ENCODE measurements at places on chromosomes 5 and 9.

DNA sequence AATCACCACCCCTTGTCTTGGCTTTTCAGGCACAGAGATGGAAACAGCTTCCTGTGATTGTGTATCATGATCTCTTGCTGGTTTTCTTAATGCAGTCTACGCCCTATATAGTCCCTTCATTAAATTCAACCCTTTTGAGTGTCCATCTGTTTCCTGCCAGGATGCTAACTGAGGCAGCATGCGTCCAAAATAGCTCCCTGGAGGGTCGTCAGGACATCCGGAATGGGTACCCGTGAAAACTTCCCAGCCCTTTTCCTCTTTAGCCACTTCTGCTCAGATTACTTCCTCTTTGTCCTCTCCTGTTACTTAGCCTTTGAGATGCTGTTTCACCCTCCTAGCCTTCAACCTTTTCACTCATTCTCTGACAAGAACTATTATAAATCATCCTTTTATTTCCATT, 79.8 kb upstream of the KLF9 start:
- no peak for DNase-seq

DNA sequence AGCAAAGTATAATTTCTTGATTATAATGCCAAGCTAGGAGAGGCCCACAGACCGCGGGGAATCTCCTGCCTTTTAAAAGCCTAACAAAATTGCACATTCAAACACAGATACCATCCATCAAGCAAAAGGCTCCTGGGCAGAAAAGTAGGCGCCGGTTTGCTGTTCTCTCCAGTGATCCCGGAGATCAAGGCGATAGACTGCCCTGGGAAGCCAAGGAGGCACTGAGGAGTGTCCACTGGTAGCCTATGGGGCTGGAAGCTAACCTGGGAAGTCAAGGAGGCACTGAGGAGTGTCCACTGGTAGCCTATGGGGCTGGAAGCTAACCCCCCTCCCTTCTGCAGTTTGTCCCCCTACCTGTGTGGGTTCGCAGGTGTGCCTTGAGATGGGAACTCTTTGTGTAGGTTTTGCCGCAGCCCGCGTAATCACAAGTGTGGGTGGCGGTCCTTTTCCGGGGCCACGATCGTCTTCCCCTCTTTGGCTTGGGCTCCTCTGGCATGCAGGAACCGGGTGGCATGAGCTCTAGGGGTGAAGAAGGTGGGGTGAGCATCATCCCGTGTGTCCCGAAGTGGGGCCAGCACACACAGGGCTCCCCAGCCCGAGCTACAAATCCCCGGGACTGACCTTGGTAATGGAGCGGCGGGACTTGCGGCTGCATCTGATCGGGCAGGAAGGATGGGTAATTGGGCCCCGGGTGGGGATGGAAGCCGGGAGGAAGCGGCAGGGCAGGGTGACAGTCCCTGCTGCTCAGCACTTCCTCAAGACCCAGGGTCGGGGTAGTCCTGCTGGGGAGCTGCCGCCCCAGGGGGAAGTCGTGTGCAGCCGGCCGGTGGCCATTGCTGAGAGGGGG, 2.7 kb downstream of the KLF4 start:
- no peak for DNase-seq

GRCh38 chr5:1520791-1521453, 2.8 kb downstream of the LPCAT1 start:
- DNase-seq = no peak

DNA sequence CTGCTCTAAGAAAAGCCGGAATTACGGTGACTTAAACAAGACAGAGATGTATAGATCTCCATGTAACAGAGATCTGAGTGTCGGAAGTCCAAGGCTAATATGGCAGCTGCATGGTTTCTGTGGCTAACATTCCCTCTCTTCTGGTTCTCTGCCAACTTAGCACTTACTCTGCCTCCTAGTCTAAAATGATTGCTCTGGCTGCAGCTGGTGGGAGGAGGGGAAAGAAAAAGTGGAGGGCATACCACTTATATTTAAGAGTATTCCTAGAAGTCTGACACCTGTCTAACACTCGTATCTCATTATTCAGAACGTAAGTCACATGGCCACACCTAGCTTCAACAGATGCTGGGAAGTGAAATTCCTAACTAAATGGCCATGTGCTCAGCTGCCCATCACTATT, 551.5 kb upstream of the TLE4 start:
- DNase-seq = no peak

GRCh38 chr9:89868100-89868499, 263.3 kb downstream of the GADD45G start:
- no peak for DNase-seq

DNA sequence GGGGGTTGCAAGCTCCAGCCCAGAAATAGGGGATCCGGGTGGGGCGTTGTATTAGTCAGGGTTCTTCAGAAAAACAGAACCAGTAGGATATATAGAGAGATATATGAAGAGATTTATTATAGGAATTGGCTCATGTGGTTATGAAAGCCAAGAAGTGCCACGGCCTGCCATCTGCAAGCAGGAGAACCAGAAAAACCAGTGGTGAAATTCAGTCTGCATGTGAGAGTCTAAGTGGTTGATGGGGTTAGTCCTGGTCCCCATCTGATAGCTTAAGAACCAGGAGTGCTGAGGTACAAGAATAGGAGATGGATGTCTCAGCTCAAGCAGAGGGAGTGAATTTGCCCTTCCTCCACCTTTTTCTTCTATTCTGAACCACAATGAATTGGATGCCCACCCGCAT, 123.4 kb upstream of the APC start:
- no peak for DNase-seq

DNA sequence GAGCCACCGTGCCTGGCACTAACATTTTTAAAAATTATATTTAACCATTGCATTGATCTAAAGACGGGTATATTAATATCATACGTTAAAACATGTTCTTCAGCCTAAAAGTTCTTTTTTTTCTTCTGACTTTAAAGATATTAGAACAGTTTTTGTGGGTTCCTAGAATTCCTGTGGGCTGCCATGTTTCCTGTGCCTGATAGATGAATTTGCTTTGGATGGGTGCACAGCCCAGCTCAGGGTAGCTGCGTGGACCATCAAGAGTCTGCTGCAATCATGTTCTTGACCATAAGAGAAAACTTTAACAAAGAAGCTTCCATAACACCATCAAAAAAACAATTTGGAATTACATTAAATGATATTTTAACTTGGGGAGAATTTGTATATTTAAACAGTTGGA, 2.4 kb upstream of the LAMC3 start:
- DNase-seq = no peak

DNA sequence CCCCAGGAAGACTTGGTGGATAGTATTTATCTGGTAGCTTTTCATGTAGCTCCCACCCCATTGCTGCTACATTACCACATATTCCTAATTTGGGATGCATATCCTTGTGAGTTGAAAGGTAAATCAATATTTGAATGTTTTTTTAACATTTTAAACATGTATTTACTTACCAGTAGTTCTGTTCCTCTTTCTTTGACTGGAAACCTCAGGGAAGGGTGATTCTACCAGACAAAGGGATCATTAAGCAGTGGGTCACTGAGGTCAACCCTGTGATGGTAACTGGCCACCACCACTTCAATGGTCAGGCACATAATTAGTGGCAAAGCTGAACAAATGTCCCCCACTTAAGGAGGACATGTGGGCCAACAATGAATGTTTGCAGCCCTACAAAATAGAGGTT, 27.2 kb upstream of the KLF9 start:
- DNase-seq = no peak

DNA sequence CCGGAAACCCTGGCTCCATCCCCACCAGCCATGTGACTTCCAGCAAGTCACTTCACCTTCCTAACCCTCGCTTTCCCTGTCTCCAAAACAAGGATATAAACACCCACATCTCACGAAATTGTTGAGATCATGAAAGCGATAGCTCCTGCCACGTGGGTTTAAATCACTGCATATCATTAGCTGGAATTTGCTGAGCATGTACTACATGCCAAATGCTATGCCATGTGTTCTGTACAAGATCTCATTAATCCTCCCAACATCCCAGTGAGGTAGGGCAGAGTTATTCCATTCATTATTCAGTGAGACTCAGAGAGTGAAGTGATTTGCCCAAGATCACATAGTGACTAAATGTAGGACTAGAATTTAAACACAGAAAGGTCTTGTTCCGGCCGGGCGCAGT, 29.2 kb upstream of the HRH2 start:
- no peak for DNase-seq

DNA sequence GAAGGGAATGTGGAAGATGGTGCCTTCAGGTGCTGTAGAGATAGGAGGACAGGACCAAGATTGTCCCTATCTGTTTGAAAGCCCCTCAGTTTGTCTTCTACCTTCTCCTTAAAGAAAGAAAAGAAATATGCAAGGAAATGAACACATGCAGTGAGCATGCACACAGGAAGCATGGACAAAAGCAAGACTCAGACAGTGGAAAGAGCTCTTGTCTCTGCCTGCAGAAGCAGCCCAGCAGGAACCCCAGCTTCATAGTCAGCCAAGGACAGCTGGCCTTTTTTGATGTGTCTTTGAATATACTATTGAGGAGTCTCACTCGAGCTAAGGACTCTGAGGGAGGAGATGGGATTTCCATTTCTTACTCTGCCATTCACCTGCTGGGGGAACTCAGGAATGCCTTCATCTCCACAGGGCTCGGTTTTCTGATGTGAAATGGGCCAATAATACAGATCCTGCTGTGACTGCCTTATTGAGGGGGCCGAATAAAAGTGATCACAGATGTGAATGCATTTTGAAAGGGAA, 132.5 kb upstream of the ADRA1B start:
- DNase-seq = no peak

GRCh38 chr9:2743937-2744529, 26.7 kb downstream of the KCNV2 start:
- no peak for DNase-seq

DNA sequence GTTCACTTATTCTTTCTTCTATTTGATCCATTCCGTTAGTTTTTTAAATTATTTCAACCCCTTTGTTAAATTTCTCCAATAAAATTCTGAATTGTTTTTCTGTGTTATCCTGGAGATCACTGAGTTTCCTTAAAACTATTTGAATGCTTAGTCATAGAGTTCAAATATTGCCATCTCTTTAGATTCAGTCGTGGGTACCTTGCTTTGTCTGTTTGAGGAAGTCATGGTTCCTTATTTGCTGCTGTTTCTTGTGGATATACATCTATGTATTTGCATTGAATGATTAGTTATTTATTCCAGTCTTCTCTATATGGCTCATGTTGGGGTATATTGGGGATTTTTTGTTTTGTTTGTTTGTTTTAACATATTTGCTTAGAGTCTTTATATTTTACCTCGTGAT, 80.6 kb downstream of the HINT1 start:
- peak; percentile 31 for DNase-seq

DNA sequence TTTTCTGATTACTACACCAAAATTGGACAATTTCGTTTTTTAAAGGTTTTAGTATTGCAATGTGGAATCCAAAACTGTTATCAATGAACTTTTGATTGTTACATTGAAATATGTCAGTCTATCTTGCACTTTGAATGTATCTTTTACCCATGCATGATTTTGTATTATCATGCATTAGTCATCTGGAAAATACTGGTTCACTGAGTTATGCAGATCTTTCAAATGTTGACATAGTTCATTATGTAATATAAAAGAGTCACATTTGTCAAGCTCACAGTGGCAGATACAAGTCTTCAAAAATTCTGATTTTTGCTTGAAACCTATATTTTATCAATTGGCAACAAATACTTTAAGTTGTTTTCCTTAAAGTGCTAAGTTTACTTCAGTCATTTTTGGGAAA, 85.2 kb downstream of the NR3C1 start:
- DNase-seq = no peak

- no peak for DNase-seq
Measured at GRCh38 chr5:38601133-38601862, 44.9 kb upstream of the LIFR start.

GRCh38 chr5:164237486-164237885, 732.1 kb downstream of the MAT2B start:
- DNase-seq = no peak

DNA sequence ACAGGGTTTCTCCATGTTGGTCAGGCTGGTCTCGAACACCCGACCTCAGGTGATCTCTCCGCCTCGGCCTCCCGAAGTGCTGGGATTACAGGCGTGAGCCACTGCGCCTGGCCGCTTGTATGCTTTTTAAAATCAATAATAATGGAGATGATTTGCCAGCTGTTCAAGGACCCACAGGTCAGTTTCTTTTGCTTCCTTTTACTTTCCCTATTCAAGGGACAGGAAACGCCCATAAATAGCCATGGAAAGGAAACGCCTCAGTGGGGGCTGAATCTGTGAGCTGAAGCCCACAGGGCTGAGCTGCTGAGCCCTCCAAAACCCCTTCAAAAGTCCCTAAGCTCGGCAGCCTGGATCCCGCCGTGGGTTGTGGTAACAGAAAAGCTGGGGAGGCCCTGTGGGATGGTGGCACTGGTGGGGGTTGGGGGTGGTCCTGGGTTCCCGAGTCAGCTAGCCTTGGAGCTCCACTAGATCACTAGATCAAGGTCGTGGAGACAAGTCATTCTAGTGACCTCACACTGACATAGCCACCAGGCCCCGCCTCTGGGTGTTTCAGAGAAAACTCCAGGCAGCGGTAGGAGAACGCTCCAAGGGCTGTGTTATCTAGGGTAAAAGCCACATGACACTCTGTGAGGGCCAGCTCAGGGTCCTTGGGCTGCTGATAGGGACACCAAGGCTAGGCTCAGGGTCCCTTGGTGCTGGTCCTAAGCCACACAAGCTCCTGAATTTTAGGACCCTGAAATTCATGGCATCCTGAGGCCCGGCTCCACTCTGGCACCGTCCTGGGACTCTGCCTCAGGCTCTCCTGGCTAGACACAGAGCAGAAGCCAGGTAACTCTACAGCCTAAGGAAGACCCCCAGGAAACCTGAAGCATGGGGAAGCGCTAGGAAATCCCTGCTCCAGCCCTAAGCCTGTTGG, 18.0 kb upstream of the DUSP1 start:
- no peak for DNase-seq

DNA sequence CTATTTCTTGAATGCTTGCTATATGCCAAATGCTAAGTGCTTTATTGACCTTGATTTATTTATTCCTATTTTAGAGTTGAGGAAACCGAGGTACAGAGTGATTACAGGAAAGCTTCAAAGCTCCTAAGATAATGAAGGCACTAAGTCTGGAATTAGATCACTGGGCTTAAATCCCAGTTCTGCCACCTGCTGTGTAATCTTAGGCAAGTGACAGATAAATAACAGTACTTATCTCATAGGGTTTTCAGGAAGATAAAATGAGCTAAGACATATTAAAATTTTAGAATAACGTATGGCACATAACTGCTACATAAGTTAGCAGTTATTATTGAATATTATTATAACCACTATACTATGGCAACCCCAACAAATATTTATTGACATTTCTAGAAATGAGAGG, 843.8 kb downstream of the DTWD2 start:
- DNase-seq = no peak

GRCh38 chr5:150556859-150557508, 49.1 kb downstream of the NDST1 start:
- DNase-seq = no peak

- DNase-seq = no peak
Measured at GRCh38 chr5:146758938-146759337, 119.6 kb downstream of the PPP2R2B start.

GRCh38 chr5:27208051-27208450, 169.7 kb upstream of the CDH9 start:
- no peak for DNase-seq

DNA sequence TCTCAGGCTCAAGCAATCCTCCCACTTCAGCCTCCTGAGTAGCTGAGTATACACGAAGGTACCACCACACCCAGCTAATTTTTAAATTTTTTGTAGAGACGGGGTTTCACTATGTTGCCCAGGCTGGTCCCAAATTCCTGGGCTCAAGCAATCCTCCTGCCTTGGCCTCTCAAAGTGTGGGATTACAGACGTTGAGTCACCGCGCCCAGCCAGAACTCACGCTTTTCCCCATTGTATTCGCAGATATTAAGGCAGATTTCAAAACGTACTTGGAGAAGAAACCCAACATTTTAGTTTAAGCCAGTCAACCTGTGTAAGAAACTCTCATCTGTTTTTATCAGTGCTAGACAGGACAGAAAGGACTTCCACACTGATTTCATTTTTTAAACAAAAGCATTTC, 26.6 kb downstream of the COL23A1 start:
- no peak for DNase-seq
